AG04449 (cell line): ENCODE measurements at places on chromosomes 12 and 14.

- DNase-seq, result no peak
These were observed 87.8 kb downstream of the DAAM1 start for GRCh38 chr14:59276235-59276634.

DNA sequence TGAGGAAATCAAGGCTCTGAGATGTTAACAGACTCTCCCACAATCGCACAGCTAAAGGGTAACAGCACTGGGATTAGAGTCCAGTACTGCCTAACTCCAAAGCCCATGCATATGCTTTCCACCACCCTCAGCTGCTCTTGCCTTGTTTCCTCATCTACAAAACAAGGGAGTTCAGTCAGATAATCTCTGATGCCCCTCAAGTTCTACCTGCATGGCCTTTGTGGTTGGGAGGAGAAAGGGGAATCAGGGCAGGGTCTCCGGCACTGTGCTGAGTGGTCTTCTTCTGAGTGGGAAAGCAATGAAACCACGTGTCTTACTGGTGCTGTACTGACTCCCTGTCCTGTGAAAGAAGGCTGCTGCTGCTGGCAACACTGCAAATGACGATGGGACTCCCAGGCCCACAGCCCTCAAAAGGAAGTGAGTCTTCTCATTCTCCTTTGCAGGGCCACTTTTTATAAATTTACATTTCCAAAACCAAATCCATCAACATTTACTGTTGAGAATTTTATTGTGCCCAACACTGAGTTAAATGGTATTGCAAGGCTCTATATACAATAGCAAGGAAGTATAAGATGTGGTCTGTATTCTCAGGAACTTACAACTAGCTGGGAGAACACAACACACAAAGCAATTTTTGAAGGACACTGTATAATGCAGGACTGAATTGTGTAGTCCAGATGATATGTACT is 19.7 kb upstream of the DUSP16 start:
- DNase-seq, result no peak

GRCh38 chr12:83084516-83085234 is 398.0 kb downstream of the TMTC2 start:
- no peak for DNase-seq

DNA sequence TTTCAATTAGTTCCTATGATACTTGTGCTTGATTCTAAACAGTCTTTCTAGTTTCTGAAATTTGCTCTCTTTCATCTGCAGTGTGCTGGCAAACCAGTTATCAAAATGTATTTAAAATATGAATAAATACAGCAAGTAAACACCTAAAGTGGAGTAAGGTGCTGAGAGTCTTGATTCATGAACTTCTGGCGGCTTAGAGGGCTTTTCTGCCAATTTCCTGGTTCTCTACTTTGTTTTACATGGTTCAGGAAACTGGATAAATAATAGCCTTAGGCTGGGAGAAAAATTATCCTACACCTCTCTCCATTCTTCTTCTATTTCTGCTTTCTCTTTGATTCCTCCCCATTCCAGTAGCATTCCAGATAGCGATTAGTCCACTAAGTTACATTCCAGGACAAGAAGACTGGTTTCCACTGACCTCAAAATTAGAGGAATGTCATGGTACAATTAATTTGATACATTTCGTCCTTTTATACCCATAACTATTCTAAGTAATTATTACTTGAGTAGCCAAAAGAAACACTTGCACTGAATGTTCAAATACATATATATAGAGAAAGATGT is 14.9 kb downstream of the ATP2B1 start:
- DNase-seq, result no peak

DNA sequence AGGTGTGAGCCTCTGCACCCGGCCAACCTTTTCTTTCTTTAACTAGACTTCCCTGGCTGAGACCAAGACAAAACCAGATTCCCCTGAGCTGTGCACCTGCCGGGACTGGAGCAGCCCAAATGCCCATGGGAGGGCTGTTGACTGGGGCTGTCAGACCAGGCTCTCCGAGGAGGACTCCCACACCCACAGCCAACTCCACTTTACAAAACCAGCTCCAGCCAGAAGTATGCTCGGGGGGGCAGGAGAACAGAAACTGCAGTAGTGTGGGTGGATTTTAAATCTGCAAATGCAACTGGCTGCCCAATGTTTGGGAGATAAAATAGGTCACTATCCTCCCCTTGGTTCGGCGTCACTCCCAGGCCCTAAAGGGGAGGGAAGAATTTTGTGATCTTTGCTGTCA is 78.5 kb downstream of the VCPKMT start:
- DNase-seq, result no peak

DNA sequence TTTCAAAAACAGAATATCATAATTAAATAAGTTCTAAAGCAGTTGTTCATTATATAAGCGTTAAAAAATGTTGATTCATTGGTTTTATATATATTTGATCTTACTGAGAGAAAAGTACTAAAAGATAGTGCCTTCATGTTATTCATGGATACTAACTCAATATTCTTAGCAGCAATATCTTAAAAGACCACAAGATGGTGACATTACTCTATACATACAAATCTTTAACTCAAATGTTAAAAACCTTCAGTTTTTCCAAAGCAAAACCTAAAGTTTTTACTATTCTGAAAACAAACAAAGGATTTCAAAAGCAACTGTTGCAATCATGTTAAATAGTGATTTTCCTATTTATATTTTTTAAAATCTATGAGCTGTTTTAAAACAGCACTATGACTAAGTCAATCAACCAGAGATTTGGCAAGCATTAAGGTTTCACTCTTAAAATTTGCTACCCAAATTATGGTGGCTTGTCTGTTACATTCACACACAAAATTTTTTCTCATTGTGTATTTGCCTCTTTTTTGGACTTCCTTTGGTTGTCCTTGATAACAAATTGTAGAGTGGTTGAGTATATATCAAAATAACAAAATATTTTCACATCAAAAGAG is 50.1 kb upstream of the RERGL start:
- no peak for DNase-seq

- DNase-seq, result no peak
These were observed 25.3 kb upstream of the DHRS2 start for GRCh38 chr14:23610815-23611289.

GRCh38 chr12:70106347-70106746 is 136.9 kb upstream of the CNOT2 start:
- DNase-seq, result no peak

DNA sequence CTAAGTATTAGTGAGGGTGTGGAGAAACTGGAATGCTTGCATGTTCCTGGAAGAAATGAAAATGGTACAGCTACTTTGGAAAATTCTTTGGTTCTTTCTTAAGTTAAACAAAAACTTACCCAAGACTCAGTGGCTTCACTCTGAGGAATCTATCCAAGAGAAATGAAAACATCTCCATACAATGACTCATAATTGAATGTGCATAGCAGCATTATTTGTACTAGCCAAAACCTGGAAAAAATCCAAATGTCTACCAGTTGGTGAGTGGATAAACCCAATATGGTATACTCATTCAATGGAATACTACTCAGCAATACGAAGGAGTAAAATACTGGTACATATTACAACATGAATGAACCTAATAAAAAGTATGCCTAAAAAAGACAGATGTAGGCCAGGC is 18.0 kb upstream of the CRACR2A start:
- no peak for DNase-seq

GRCh38 chr14:35822501-35822900 is 3.6 kb upstream of the BRMS1L start:
- DNase-seq, result no peak

DNA sequence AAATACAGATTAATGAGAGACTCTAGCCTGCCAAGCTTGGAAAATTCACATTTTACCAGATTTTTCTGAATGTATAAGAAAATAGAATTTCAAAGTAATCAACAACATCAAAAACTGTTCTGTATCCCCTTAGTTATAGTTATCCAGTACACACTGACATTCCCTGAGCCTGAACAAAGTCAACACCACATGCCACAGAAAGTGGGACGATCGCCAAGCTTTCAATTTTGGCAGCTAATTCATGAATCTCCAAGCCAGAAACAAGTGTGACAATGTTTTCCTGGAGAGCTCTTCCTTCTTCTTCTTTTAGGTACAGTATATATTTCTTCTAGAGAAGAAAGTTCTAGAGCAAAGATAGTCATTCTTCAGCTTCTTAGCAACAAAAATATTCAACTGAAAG is 290.2 kb downstream of the PRKD1 start:
- no peak for DNase-seq

DNA sequence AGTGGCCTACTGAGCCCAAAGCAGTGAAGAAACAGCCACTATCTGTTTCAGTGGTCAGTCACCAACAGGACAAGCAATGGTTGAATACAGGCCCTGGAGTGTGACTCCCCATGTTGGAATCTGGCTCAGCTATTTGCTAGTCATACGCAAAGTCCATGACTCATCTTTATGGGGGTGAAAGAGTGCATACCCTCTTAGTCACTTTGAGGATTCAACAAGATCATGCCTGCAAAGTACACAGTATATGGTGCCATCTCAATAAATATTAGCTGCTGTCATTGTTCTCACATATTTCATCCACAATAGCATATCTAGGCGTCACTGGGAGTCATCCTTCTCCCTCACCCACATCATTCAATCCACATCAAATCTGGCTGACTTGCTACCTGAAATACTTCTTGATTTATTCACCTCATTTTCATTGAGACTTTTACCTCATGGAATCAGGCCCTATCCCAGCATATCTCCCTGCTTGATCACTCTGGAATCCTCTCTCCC is 26.4 kb upstream of the STAB2 start:
- peak; percentile 95 for DNase-seq

- DNase-seq, result no peak
These were observed 588 bp upstream of the TWF1 start for GRCh38 chr12:43806737-43807072.

DNA sequence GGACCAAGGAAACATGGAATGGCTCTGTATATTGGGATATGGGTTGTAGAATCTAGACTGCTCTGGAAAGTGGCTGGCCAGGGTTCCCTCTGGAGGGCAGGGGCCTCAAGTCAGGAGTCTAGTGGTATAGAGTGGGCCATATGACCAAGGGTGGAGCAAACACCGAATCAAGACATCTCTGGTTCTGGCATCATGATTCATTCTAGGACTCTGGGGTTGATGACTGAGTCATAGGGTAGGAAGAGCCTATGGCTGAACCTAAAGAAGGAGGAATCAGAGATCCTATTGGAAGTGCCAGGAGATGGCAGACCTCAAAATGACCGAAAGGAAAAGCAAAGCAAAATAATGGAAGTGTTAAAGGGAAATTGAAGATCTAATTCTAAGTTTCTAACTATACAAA is 356.4 kb upstream of the PRICKLE1 start:
- DNase-seq, result no peak
